Activated T-helper 2 cell treated with anti-CD3 and anti-CD28 coated beads, Interferon-gamma antibody, Interleukin-2, Interleukin-4, amounts not matched to agents 10 μg/mL and 5 μg/mL and 100 μg/mL, durations not matched to agents 14 hours and 24 hours and 36 hours (primary cell): ENCODE measurements at places on chromosomes 5 and 9. TPM values are rescaled to one million over a fixed set of nuclear protein-coding genes. Genes with fewer than 3 reads are reported as not detected.

The LECT2 gene
- not detected in 2 replicates for total RNA-seq

DNA sequence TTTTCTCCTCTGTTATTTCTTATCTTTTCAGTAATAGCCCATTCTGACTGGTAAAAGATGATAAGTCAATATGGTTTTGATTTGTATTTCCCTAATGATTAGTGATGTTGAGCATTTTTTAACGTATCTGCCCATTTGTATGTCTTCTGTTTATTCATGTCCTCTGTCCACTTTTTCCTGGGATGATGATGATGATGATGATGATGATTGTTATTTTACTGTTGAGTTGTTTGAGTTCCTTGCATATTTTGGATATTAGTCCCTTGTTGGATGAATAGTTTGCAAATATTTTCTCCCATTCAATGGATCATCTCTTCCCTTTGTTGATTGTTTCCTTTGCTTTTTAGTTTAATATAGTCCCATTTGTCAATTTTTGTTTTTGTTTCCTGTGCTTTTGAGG, 27.0 kb downstream of the UTP15 start:
- H3K27me3 ChIP-seq: peaks cover 5% of the 10 kb centered on the region
- no peak for DNase-seq
- no peak overlapping the region for H3K27ac ChIP-seq

DNA sequence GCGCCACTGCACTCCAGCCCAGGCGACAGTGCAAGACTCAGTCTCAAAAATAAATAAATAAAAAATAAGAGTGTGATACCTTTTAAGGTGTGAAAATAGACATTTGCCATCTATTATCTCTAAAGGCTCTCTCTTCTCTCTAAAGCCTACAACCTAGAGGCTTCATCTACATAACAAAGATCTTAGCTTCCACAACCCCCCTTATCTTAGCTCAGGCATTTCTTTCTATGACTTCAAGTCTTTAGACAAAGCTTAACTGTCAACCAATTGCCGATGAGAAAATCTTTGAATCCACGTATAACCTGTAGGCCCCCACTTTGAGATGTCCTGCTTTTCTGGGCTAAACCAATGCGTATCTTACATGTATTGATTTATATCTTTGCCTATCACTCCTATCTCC, 64.9 kb upstream of the ADAMTS19 start:
- no peak overlapping the region for H3K27ac ChIP-seq
- no peak for DNase-seq
- H3K36me3 ChIP-seq: no peaks in the 10 kb centered on the region

The NOTCH1 gene
- 81.3 and 83.8 TPM in 2 replicates for total RNA-seq

DNA sequence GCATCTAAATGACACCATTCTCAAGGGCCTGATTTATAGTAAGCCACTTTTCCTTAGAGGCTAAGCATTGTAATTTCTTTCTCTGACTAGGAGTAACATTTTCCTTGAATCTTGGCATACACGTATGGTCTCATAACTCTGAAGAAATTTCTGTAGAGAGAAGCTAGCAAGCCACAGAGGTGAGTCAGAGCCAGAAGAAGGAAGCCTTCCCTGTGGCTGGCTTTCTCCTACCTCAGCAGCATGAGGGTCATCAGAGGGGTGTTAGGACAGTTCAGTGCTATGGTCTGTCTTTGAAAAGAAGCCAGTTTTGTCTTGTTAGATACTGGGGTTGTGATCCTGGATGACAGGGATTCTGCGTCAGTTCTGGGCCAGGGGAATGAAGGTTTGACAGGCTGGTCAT, 3.2 kb downstream of the SNX30 start:
- H3K36me3 ChIP-seq: no peaks in the 10 kb centered on the region
- peak overlapping the region; percentile 10 for H3K27ac ChIP-seq
- DNase-seq: no peak

- H3K27ac ChIP-seq: peak within 1 kb of the TSS; percentile 87
- DNase-seq: peak; percentile 86
- peak within 1 kb of the TSS; percentile 97 for H3K4me3 ChIP-seq
- H3K4me1 ChIP-seq: peaks cover 56% of the 10 kb centered on the region
Measured at GRCh38 chr5:177303121-177303924, at the start of the genes PRELID1 and RAB24. Gene PRELID1, plus strand, starts transcription at chr5:177303799. Its CDS starts 187 bp downstream, at chr5:177303986. Gene RAB24, minus strand, starts transcription at chr5:177303719. Its CDS starts 431 bp downstream, at chr5:177303288.

The FGD3 gene
- 41.4 and 42.9 TPM in 2 replicates for total RNA-seq

- no peak overlapping the region for H3K27ac ChIP-seq
- peaks cover 2% of the 10 kb centered on the region for H3K27me3 ChIP-seq
- DNase-seq: peak; percentile 71
- H3K36me3 ChIP-seq: peaks cover 9% of the 10 kb centered on the region
Measured at GRCh38 chr5:177447066-177447610, 524 bp downstream of the PRR7 start.
